Trophoblast cell (in vitro differentiated cells and primary cell): ENCODE measurements at places on chromosomes 7 and 10.

GRCh38 chr10:116486770-116487448, 58.8 kb upstream of the PNLIP start:
- DNase-seq = no peak

DNA sequence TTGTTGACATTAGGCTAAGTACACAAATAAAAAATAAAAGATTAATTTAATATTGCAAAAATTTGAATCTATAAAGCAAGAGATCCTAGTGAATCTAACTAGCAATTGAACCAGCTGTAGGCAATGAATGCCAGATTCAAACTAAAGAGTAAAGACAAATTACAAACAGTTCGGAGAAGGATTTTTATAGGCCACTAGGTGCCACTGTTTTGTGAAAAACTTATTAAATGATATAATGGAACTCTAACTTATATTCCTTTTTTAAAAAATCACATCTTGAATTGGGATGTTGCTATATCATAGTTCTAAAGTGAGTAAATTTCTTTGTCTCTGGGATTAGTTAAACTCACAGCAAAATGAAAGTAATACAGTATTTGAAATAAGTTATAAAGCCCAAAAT, 39.1 kb upstream of the GNAI1 start:
- DNase-seq = peak; percentile 47

GRCh38 chr7:39357648-39358047, 208.6 kb upstream of the YAE1 start:
- DNase-seq = no peak

GRCh38 chr7:105364684-105365083, 24.0 kb downstream of the SRPK2 start:
- DNase-seq = no peak

DNA sequence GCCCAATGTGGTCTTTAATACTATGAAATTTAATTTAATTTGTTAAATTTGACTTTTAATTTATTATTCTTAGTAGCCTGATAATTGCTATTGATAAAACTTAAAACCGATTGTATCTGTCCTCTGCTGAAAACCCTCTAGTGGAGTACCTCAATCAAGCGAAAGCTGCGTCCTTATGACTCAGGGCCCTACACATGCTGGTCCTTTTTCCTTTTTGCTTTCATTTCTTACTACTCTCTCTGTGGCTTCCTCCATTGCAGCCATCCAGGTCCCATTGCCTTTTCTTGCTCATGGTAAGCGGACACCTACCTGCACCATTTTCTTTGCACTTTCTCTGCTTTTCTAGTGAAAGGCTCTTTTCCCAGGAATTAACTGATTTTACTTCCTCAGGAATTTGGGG, 301.1 kb downstream of the INHBA start:
- no peak for DNase-seq
